ENCODE measurements at places on chromosomes 7 and 10.

DNA sequence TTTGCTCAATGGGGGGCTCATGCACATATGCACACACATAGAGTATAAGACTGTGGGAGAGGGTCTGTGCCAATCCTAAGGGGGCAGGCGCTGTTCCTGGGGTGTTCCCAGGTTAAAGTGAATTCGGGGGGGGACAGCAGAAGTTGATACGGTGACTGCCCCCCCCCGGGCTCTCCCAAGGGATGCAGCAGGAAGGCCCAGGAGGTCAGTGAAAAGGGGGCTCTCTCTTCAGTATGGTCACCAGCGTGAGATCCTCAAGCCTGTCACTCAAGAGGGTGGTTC is 32.4 kb downstream of the SPDYE6 start:
- DNase-seq: no peak

DNA sequence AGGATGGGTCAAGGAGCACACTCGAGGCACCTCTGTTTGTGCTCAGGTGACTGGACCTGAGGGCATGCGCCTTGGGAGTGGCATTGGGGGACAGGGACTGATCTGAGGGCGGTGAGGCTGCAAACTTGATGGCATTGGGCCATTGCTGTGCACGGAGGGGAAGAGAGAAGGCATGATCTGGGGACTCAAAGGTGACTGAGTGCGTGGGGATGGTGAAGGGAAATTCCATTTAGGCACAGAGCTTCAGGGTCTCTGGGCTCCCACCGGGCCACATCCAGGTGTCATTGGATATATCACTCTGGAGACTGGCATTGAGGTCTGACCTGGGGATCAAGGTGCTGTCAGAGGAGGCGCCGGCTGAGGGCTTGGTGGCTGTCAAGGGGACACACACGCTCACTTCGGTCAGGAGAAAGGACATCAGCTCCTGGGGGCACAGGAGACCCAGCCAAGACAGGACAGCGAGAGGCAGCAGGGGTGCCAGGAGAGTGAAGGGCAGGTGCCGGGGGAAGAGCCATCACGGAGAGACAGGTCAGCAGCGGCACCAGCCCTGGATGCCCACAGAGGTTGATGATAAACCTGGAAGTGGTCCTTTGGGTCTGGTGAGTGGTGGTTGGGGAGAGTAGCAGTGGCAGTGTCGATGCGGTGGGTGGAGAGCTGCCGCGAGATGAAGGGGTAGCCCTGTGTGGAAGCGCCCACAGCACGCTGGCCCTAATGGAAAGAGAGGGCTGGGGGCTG is 5.5 kb downstream of the ADCK2 start:
- no peak for DNase-seq

GRCh38 chr10:59682986-59683937 is 26.4 kb downstream of the SLC16A9 start:
- no peak for DNase-seq

DNA sequence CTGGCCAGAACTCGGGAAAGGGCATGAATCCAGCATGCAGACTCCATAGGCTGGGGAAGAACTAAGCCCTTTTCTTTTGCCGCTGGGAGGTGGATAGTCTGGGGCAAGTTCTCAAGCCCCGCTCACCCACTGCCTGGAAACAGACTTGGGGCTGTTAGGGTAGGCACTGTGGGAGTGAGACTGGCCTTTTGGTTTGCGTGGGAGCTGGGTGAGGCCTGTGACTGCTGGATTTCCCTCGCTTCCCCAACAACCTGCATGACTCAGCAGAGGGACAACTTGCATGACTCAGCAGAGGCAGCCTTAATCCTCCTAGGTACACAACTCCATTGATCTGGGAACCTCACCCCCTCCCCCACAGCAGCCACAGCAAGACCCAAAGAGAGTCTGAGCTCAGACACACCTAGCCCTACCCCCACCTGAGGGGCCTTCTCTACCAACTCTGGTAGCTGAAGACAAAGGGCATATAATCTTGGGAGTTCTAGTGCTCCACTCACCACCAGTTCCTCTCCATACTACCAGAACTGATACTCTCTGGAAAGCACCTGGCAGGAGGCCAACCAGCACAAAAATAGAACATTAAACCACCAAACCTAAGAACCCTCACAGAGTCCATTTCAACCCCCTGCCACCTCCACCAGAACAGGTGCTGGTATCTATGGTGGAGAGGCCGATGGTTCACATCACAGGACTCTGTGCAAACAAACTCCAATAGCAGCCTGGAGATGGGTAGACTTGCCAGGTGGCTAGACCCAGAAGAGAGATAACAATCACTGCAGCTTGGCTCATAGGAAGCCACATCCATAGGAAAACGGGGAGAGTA is 81.4 kb upstream of the LAMB4 start:
- DNase-seq: no peak

DNA sequence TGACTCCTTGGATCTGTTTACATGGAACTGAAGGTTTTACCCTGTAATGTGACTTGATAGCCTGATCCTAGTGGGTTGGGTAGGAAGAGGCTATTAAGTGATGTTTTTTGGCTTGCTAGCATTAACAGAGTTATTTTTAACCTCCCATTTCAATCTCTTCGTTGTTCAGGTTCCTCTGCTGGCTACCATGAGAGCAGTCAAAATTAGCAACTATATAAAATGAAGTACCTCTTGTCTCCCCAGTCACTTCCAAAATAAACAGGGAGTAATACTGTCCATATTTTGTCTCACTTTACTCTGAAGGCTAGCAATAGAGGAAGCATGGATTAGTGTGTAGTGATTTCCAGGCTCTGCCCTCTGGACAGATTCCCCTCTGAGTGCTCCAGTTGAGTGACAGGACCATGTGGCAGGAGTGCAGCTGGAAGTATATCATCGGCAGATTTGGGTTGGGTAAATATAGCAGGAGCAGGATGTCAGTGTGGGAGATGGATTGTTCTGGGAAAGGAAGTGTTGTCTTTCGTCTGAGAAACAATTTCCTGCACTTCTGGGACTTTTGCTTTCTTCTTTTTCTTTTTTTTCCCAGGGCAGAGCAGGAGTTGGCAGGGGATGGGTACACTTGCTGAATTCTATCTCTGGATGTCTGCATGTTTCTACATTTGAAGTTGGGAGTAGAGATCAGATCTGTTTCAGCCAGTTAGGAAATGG is 35.2 kb downstream of the GBF1 start:
- DNase-seq: no peak

DNA sequence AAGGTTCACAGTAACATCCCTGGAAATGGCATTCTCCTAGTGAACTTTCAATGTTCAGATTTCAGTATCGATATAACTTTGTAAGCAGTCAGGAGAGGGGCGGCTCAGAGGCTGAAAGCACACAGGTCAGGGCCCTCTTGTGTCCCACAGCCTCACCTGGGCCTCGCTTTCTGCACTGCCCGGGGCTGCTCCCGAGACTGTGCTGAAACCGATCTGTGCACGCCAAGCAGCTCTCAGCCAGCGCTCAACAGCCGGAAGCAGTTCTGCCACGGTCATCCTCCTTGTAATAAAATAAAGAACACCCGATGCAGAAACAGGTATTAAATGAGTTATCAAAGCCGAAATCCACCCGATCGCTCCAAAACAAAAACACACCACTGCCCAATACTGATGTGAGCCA is 106.0 kb downstream of the DIP2C start:
- DNase-seq: no peak

DNA sequence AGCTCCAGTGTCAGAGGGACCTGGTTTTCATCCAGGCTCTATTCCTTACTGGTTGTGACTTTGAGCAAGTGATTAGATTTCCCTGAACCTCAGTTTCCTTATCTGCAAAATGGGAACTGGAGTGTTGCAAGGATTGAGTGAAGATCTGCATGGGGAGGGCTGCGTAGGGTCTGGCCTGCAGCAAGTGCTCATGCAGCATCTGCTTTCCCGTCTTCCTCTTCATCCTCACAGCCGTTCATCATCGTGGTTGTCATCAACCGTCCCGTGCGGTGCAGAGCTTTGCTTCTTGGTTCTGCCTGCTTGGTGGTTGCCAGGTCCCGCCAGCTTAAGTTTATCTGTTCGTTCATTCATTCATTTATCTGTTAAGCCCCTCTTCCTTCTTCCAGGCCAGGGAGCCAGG is 135.0 kb downstream of the GRK5 start:
- no peak for DNase-seq

DNA sequence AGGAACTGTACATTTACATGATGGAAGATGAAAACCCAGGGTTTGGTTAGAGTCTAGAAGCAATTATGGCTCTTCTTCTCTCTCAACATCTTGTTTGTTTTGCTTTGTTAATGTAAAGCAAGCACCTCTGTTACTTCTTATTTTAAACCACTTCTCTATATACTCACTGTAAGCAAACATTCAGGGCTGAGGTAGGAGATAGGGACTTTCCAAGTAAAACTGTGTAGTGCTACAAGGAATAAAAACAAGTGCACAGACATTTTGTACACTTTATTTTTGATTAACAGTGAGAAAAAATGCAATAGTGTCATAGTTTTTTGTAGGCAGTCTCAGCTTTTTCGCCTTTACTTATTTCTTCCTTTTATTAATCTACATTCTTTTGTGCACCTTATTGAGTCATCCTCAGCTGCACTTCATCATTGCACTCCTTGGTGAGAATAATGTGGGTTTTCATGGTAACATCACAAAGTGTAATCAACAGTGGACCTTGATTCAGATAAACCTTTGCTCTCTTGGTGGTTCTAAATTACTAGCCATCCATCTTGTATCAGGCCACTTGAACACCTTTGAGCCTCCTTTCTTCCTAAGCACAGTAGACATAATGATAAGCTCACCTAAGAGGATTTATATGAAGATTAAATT is 52.9 kb downstream of the ELMO1 start:
- no peak for DNase-seq

GRCh38 chr10:17736223-17736622 is 15.8 kb upstream of the TMEM236 start:
- no peak for DNase-seq

DNA sequence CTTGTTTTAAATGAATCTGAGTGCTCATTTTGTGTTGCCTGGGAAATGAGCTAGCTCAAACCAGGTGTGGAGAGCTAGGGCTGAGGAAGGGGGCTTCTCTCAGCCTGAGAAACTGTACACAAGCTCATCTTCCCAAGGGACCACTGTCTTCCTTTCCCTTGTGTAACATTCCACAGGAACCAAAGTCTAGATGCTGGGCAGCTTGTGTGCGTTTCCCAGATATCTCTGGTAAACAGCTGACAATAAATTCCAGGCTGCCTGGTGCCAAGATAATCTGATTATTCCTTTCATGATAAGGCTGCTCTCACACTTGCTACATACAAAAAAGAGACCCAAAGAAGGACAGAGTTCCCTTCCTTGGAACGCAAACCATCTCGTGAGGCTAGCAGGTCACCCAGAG is 33.1 kb upstream of the MKLN1 start:
- no peak for DNase-seq

DNA sequence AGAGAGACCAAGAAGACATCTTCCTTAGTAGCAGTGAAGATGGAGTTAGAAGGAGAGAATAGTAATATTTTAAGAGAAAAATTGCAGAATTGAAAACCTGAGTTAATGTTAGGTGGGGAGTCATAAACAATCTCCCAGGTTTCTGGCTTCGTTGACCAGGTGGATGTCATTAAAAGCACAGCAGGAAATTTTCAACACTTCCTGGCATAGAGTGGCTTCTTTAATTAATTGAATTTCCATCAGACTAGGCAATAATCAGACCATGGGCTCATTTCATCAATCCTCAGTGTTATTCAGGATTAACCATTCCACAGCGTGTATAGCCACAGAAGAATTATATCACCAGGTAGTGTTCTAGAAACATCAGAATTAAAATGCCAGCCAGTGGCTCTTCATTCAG is 268.2 kb downstream of the CCDC3 start:
- no peak for DNase-seq

DNA sequence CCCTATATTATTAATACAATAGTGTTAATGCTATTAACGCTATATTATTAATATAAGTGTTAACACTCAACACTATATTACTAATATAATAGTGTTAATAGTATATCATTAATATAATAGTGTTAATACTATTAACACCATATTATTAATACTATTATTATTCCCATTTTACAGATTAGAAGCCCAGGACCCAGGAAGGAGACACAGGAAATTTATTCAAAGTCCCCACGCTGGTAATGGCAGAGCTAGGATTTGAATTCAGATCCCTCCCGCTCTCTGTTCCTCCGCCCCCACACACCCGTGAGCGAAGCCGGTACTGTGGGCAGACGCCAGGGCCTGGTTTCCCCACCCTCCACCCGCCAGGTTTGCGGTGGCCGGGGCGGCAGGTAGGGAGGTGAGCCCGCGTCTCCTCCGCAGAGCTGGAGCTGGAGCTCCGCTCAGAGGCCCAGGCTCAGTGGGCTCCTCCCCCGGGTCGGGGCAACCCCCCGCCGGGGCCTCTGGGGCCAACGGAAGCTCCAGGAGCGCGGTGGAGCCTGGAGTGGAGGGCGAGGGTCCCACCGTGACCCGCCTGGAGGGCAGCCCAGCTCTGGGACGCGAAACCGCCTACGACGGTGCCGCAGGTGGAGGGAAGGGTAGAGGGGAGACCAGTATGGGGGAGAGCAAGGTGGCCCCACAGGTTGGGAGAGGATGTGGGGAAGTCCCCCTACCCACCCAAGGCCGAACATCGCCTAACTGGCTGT is at the start of gene TMEM225B:
Gene TMEM225B, plus strand, starts transcription at position 506 of the 740 bp plus-strand sequence. CDS start 6,122 bp downstream, outside the sequence.
- DNase-seq: no peak

DNA sequence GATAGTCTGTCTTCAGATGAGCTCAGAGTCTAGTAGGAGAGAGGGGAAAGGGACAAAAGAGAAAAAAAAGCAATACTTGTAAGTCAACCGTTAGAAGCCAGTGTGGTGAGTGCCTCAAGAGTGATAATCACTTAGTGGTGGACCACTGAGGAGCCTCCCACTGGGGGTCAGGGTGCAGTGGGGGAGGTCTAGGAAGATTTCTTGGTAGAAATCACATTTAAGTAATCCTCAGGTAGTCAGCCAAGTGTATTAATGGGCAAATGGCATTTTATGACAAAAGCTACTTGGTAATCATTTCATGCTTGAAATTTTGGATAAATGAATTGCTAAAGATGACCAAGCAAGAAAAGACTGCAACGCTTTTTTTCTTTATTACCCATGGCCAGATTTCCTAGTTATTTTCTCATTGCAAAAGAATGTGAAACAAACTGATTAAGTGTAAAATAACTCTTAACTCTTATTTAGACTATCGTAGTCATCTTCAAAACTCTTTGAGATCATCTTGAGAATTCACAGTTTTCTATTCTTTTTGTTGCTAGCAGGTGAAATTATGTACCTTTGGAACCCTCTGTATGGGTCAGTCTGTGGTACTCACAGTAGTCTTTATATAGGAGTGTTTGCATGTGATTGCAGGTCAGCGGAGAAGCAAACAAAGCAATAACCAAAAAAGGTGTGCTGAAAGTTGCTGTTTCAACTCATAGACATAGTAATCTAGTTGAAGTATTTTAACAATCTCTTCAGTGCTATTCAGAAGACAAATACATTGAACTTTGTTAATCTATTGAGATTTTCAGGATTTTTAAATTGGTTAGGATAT is 63.9 kb downstream of the PPP1R9A start:
- DNase-seq: no peak

DNA sequence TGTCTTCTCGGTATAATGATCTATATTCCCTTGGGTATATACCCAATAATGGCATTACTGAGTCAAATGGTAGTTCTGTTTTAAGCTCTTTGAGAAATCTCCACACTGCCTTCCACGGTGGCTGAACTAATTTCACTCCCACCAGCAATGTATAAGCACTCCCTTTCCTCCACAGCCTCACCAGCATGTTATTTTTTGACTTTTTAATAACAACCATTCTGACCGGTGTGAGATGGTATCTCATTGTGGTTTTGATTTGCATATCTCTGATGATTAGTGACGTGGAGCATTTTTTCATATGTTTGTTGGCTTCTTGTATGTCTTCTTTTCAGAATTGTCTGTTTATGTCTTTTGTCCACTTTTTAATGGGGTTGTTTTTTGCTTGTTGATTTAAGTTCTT is 33.6 kb downstream of the KIAA1217 start:
- no peak for DNase-seq

- no peak for DNase-seq
Observed at GRCh38 chr10:110260746-110261477, 43.8 kb downstream of the SMNDC1 start.

Measured in omental fat pad (tissue), 4 donors.